ENCODE measurements at places on chromosomes 7 and 10.

- DNase-seq = no peak
These were observed 156.9 kb upstream of the ADCY1 start for GRCh38 chr7:45417268-45417667.

GRCh38 chr7:9761224-9761623 lies 1212.4 kb upstream of the PHF14 start:
- DNase-seq = no peak

DNA sequence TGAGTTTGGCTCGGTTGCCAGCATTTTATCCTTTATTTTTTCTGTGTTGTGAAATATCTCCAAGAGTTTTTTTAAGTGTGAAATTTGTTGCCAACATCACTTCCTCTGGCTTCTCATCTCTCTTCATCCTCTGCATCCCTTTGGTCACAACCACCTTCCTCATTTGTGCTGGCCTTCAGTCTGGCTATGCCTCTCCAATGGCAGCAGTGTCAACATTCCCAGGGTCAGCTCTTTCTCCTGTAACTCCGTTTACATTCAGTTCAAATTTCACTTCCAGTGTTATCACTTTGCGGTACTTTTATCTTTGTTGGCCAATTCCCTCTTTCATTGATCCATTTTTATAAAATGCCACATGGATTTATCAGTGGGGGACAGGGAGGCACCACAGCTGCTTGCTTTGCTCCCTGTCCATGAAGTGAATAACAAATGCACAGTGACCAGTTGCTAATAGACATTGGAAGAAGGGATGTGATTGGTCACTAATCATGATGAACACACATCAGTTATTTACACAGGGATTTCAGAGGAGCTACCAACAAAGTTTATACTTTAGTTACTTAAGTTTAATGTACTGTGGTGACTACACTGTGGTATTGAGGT lies 311.4 kb upstream of the LRGUK start:
- no peak for DNase-seq

- DNase-seq = no peak
These were observed 93.6 kb upstream of the INSIG1 start for GRCh38 chr7:155203882-155204691.
